Endothelial cell (in vitro differentiated cells): ENCODE measurements at places on chromosomes 4 and X.

GRCh38 chr4:36493251-36493650 lies 211.8 kb downstream of the DTHD1 start:
- DNase-seq = no peak

DNA sequence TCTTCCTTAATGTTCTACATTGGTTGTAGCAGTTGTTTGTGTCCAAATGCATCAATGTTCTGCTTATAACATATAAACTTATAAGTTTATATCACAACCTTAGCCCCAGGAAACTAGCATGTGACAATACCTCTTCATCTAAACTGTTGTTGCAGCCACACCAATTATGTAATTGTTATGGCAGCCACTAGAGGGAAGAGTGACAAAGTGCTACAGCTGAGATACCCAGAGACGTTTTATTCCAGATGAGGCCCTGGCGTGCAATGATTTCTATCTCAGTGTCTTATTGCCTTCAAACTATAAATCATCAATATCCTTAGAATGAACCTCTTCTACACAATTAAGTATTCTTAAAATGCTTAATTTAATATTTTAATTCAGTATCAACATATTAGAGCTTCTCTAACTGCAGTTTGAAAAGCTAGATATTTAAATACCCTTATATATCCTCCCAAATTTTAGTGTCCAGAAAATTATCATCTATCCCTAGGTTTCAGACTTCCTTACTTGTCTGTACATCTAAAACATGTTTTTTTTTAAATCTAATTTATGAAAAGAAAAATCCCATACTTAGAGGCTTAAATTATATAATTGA lies 171.6 kb downstream of the PCDH10 start:
- peak; percentile 38 for DNase-seq

GRCh38 chr4:161906836-161907589 lies 256.8 kb downstream of the FSTL5 start:
- no peak for DNase-seq

GRCh38 chr4:101224358-101225218 lies 122.7 kb downstream of the PPP3CA start:
- DNase-seq = no peak

- DNase-seq = no peak
These were observed 410.3 kb downstream of the CCSER1 start for GRCh38 chr4:90537491-90537890.

DNA sequence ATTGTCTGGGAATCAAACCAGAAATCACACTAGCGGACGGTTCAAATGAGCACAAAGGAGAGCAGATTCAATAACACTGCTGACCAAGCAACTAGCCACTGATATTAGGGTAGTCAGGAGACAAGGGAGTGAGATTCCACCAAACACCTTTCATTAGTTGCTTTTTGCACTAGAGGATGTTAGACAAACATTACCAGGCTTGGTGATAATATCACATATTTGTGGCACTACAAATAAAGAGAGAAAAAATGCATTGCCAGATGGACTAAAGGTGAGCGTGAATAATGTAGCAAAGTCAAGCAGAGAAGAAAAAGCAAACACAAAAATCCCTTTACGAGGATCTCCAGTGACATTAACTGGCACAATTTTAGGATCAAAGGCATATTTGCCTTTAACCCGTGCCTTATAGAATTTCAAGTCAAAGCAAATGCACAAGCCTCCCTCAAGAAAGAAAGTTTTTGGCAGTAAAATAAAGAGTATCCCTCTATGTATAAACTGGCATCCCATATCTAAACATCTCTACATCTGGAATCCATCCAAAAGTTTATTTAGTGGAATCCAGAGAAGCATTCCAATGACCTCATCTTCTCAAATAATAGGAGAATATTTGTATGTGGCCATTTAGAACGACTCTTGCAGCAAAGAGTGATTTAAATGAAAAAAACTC lies 290.9 kb downstream of the KCTD8 start:
- no peak for DNase-seq

DNA sequence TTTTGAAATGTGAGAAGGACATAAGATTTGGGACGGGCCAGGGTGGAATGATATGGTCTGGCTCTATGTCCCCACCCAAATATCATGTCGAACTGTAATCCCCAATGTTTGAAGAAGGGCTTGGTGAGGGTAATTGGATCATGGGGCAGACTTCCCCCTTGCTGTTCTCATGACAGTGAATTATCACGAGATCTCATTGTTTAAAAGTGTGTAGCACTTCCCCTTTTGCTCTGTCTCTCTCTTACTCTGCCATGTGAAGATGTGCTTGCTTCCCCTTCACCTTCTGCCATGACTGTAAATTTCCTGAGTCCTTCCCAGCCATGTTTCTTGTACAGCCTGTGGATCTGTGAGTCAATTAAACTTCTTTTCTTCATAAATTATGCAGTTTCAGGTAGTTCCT lies 17.5 kb downstream of the MTMR8 start:
- DNase-seq = no peak

- no peak for DNase-seq
These were observed 550.7 kb downstream of the ADGRL3 start for GRCh38 chr4:61750810-61751209.

- DNase-seq = no peak
These were observed 208.3 kb upstream of the AMOT start for GRCh38 chrX:113048896-113049295.

- DNase-seq = no peak
These were observed 1.4 kb downstream of the AFAP1 start for GRCh38 chr4:7938266-7938608.

DNA sequence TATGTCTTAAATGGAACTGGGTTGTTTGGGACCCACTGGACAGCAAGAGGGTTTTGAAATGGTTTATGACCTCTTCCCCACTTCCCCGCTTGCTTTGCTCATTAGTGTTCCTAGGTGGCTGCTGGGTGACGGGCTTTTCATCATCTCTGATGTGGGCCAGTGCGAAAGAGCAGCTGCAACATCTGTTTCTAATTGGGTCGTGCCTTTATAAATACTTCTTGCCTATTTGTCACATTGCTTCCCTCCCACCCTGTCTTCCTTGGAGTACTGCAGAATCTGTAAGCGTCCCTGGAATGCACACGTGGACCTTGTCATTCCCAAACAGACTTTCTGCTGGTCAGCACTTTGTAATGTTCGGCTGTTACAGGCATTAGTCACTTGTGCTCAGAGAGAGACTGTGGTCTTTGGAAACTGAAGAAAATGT lies 35.2 kb downstream of the SEPTIN11 start:
- DNase-seq = no peak
